ENCODE measurements at places on chromosomes 3 and 15.
A peak's percentile ranks its signal among the peaks of the same experiment; 100 is the strongest.

- DNase-seq = no peak
These were observed 12.8 kb upstream of the CRBN start for GRCh38 chr3:3192286-3192675.

- DNase-seq = no peak
These were observed 95.7 kb downstream of the TNIK start for GRCh38 chr3:171364500-171364899.

GRCh38 chr15:99682455-99682854 is 50.8 kb downstream of the LYSMD4 start:
- DNase-seq = no peak

GRCh38 chr3:150925751-150926201 is 20.5 kb upstream of the MINDY4B start:
- DNase-seq = peak; percentile 79

- DNase-seq = no peak
These were observed 262.9 kb downstream of the CNTN6 start for GRCh38 chr3:1355691-1356090.

DNA sequence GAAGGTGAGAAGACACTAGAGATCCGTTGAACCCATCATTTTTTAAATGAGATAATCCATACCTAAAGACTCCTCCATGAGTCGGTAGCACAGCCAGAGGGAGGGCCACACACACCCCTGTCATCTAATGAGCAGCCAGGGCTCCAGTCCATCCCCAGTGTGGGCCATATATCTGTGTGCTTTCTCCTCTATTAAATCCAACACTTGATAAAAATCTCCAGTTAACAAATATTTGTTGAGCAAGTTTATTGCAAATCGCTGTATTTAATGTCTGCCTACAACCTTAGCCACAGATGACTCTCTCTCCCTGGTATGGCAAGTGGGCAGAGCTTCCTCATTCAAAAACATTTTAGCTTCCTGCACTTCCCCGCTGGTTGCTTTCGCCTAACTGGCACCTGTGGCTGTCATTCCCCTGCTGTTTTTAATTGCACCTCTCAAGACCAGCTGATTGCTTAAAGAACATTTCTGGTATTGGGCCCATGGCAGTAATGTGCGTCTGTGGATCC is 82.8 kb downstream of the SMAD3 start:
- DNase-seq = no peak

GRCh38 chr3:134911586-134912548 is 116.8 kb downstream of the EPHB1 start:
- DNase-seq = no peak

- no peak for DNase-seq
These were observed 45.3 kb downstream of the C2CD4A start for GRCh38 chr15:62112081-62112480.

GRCh38 chr15:65641768-65642475 is 20.2 kb downstream of the SLC24A1 start:
- DNase-seq = no peak

- DNase-seq = no peak
These were observed 146.6 kb downstream of the RBMS3 start for GRCh38 chr3:29427266-29428103.

DNA sequence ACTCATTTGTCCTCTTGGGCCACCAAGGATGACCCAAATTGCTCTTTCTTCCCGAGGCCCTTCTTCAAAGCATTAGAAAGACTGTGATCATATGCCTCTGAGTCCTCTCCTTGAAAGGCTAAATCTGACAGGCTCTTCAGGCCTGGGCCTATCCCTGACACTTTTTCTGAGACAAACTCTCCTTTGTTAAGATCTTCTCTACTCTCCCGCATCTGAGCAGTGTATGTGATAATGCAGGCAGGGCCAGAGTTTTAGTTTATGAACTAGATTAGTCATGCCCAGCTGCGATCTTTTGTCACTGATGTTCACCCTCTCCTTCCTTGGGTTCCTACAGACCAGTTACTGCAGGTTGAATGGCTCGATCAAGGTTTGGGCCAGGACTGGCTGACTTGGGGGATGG is 39.2 kb downstream of the MASP1 start:
- no peak for DNase-seq

DNA sequence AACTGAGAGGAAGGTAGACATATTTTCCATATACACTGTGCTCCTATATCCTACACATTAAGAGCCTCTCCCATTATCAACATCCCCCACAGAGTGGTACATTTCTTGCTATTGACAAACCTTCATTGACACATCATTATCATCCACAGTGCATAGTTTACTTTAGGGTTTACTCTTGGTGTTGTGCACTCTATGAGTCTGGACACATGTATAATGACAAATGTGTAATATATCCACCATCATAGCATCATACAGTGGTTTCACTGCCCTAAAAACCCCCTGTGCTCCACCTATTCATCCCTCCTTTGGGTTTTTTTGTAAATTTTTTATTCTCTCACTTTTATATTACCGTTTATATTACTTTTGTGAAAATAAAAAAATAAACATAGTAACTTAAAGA is 22.2 kb upstream of the CLDN18 start:
- no peak for DNase-seq

DNA sequence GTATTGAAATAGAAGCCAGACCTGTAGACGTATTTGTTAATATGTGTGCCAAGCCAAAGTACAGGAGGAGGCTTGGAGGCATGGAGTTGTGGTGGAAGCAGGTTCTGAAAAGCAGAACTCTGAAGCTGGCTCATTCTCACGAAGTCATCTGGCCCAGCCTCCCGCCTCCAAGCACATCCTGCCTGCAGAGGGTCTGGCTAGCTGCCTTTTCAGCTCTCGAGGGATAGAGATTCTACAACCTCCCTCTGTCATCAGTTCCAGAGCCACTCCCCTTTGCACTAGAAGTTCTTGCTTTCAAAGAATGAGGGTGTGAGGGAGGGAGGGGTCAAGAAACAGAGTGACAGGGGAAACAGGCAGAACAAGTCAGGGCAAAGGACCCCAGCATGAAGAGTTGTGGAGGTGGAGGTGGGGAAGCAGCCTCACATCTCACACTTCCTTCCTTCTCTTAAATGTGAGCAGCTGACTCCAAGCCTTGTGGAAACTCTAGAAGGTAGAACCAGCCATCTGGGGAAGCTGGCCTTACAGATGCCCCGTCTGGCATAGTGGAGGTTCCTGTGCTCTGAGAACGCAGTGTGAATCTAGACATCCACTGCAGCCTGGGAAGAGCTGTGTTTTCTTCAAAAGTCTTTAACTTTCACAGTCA is 95.3 kb downstream of the SLC49A4 start:
- DNase-seq = peak; percentile 16

DNA sequence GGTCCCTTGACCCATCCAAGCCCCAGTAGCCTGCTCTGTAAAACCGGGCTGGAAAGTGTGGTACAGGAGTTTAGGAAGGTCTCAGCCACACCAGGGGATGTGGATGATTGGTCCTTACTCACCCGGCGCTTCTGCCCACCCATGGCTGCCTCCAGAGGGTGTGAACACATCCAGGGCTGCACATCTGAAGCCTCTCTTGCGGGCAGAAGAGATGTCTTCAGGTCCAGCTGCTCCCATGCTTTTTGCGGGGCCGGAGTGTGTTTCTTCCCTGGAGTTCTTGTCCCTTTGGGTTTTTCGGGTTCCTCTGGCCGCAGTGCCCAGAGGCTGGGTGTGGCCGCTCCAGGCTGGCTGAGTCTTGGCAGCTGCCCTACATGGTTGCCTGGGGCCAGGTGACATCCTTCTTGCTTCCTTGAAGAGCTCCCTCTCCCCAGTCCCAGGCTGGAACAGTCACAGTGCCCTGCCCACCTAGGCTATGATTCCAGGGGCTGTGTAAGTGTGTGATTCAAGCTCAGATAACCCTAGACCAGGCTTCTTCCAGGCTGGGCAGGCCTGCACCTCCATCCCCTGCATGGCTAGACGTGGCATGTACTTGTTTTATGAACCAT is 33.9 kb downstream of the HDAC11 start:
- DNase-seq = no peak

DNA sequence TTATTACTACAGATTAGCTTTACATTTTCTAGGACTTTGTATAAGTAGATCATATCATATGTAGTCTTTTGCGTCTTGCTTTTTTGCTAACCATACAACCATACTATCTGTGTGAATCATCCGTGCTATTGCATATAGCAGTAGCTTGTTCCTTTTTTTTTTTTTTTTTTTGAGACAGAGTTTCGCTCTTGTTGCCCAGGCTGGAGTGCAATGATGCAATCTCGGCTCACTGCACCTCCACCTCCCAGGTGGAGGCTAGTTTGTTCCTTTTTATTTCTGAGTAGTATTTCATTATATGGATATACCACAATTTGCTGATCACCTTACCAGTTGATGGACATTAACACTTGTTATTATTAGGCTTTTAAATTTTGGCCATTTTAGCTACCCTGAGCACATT is 54.5 kb upstream of the TBL1XR1 start:
- DNase-seq = no peak

- no peak for DNase-seq
These were observed 139.3 kb downstream of the FOXP1 start for GRCh38 chr3:71444028-71444860.

DNA sequence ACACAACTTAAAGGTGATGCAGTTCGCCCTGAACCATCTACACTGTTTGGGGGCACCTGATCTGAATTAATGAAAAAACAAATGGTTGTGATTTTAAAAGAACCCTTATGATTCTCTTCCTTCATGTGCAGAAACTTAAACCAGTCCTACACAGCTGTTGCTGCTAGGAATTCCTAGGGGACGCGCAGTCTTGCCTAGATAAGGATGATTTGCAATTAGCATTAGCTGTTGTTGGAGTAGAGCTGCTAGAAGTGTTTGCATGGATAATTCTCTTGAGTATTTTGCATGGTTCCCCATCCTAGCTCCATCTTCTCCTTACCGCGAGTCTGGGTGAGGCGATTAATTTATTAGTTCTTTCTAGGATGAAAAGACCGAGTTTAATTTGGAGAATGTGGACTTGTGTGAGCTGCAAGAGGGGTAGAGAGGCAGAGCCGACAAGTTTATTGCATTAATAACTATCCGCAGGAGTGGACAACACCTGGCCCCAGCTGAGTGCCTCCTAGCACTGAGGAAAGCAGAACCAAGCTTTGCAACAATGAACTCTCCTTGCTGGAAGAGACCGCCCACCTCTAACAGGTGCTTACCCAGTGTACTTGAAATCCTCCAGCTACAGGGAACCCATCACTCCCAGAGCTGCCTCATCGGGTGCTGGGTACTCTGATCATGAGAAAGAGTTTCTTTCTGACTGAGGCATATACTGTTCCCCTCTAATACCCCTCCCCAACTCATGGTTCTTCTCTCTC is 75.0 kb upstream of the WNT7A start:
- DNase-seq = no peak

DNA sequence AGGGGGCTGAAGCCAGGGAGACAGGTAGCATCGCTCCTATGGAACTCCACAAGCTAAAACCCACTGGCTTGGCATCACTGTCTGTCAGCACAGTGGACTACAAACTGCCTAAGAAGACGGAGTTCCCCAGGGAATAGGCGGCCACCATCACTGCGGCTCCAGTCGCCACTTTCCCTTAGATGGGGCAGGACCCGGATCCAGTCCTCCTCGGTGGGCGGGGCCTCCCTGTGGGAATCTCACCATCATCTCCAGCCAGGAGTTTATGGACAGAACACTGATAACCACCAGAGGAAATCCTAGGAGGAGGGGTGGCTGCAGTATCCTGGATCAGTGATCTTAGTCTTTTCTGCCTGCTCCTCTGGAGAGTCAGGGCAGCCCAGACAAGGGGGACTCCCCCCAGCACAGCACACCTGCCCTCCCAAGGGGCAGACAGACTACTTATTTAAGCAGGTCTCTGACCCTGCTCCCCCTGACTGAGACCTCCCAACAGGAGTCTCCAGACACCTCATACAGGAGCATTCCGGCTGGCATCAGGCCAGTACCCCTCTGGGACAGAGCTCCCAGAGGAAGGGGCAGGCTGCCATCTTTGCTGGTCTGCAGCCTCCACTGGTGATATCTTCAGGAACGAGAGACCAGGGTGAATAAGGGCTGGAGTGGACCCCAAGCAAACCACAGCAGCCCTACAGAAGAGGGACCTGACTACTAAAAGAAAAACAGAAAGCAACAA is 435.6 kb upstream of the RASGRP1 start:
- DNase-seq = no peak

DNA sequence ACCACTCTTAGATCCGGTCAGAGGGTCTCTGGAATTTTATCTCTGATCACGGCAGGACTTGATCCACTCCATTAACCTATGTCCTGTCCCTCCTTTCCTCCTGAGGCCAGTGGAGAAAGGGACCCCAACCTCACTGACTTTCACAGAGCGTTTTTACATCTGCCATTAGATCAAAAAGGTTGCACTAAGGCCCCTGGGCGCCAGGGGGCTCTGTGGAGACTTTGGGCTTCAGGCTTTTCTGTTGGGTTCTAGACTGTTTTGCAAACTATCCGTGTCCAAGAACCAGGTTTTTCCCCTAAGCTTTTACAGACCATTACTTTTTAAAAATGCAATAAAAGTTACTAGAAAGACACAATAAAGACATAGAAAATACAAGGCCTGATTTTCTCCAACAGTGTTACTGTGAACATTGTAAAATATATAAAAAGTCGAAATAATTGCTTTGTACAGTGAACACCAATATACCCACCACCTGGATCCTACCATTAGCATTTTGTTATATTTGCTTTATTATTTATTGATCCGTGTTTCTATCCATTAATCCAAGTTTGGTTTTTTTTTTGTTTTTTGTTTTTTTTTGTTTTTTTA is 159.7 kb downstream of the POLR2M start:
- DNase-seq = peak; percentile 53

GRCh38 chr3:160135851-160136250 is 89.4 kb upstream of the C3orf80 start:
- DNase-seq = no peak

GRCh38 chr3:38274864-38275649 is 7.0 kb upstream of the SLC22A14 start:
- DNase-seq = no peak

DNA sequence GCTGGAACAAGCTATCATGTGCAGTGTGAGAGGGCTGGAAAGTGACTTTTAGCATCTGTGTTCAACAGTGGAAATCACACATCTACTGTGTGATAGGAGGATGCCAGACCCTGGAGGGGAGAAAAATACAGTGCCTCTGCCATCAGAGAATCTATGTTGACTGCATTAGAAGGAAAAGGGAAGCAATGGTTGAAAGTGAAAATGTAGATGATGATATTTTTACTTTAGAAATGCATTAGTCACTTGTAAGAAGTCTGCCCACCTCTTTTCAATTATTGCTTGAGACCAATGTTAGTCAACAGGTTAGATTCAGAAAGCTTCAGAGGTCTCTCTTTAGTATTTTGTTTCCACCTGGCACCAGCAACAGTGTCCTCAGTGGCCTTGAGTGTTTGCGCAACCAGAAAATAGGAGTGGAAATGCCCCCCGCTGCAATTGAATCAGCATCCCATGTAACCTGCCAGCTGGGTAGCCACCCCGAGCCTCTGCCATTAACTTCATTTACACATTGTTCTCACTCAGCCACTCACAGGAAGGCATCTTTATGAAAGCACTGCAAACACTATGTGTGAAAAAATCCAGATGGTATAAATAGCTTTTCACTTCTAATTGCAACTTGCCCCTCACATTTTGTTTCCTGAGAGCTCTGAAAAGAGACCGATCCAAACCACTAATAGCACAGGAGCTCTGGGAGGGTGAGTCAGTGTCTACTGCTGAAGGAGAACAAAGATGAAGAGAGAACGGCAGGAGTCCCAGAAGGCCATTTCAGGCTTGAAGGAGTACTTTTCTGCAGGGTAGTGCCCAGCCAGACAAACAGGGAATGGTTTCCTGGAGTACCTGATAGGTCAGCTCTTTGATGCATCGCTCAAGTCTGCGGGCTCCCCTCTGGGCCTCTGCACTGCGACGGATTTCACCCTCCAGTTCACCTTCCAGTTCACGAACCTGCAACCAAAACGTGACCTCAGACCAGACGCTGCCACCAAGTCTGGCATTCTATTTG is 92.1 kb downstream of the HHLA2 start:
- DNase-seq = no peak

- DNase-seq = no peak
These were observed 973 bp upstream of the USP13 start for GRCh38 chr3:179651687-179652446.
